ENCODE measurements at places on chromosomes 11 and 22.

GRCh38 chr22:47116426-47117341 is 354.2 kb downstream of the TBC1D22A start:
- DNase-seq: no peak

DNA sequence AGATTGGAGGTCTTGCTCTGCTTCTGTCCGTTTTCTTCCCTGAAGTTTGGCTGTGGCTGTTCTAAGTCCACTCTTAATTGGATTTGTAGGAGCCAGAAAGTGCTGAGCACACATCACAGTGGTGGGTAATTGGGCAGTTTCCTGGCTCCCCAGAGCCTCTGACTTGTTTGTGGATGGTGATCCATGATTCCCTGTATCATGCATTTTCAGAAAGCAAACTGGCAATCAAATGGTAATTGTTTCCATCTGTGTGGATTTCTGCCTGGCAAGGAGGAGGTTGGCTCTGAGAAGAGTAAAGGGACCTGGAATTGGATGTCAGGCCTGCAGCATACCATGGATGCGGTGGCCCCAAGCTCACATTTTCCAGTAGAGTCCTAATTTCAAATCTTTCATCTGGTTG is 49.5 kb downstream of the PPFIBP2 start:
- DNase-seq: no peak

DNA sequence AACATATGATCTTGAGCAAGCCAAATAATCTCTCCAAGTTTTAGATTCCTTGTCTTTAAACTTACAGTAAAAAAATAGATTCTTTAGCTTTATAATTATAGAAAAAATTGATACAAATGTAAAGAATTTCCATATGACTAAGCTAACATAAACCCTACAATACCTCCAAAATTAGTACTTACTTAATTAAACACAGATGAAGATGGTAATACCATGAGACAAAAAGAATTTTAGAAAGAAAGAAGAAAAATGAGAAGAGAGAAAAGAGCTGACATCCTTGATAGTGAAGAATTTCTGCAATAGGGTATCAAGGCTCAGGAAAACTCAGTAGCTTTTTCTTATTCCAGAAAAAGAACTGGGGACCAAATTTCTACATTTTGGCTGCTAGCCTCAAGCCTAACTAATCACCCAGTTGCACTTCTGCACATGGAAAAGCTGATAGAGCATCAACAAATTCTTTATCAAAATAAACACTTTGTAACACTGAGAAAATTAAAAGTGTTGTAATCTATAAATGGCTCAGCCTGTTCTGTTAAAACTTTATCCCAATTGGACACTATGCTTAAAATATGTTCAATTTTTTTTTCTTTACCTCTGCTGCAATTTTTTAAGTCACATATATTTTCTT is 24.7 kb upstream of the SOX6 start:
- no peak for DNase-seq

GRCh38 chr22:38572065-38572464 is 2.1 kb upstream of the DMC1 start:
- no peak for DNase-seq

GRCh38 chr11:69054397-69055211 is 5.9 kb downstream of the TPCN2 start:
- no peak for DNase-seq

DNA sequence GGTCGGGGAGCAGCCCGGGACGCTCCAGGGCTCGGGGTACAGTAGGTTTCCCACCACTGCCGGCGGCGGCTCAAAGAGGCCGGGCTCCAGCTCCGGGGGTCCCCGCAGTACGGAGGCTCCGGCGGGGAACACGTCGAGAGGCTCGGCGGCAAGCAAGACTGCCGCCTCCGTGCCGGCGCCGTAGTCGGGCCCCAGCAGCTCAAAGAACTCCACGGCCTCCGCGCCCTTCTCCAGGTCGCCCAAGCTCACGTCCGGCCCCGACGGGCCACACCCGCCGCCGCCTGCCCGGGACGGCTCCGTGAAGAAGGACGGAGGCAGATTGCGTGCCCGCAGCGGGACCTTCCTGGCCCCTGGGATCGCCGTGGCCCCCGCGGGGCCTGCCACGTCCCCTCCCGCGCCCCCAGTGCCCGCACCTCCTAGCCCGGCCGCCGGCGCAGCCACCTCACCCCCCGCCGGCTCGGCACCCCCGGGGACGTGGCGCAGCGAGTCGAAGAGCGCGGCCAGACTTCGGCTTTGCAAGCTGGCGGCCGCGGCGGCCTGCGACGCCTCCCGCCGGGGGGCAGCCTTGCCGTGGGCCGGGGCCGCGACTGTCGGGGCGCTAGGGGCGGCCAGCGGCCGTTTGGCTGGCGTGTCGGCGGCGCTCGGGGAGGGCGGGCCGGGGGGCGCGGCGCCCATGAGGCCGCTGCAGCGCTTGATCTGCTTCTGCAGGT is 775 bp downstream of the FAM181B start:
- no peak for DNase-seq

- DNase-seq: no peak
Observed at GRCh38 chr22:50081426-50082196, 3.6 kb downstream of the MLC1 start.

- DNase-seq: no peak
Observed at GRCh38 chr11:94785509-94785908, 17.4 kb downstream of the AMOTL1 start.

DNA sequence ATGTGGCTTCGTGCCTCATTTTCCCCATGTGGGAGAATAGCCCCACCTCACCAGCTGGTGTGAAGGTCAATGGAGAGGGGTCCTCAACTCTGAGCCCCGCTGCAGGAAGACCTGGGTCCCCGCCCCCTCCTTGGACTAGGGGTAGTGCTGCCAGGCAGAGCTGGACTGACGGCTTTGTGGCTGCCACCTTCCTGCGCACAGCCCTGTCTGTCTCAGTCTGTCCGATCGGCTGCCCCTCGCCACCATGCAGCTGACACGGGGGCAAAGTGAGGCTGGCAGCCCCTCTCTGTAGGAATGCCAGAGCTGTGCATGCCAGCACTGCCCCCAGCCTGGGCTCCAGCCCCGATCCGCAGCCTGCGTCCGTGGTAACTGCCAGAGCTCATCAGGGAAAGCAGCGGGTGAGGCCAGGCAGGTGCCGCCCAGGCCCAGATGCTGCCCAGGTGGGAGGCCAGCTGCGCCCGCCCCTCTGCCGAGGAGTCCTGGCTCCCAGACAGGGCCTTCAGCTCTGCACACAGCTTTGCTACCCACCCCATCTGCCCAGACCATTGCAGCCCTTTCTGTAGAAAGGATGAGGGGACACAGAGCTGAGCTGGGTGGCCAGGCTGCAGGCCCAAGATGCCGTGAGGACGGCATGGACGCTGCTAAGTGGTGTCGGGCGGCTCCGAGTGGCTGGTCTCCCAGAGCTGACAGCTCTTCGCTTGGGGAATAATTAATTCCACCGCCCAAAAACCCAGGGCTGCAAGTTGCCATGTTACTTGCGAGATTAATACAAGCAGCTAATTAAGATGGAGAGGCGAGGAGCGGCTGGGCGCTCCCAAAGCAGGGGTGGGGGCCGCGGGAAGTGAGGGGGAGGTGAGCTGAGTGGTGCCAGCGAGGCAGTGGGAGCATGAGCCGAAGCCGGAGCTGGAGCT is 19.5 kb upstream of the FLRT1 start:
- DNase-seq: peak; percentile 70

GRCh38 chr11:132125988-132126871 is 755.8 kb downstream of the NTM start:
- DNase-seq: no peak

DNA sequence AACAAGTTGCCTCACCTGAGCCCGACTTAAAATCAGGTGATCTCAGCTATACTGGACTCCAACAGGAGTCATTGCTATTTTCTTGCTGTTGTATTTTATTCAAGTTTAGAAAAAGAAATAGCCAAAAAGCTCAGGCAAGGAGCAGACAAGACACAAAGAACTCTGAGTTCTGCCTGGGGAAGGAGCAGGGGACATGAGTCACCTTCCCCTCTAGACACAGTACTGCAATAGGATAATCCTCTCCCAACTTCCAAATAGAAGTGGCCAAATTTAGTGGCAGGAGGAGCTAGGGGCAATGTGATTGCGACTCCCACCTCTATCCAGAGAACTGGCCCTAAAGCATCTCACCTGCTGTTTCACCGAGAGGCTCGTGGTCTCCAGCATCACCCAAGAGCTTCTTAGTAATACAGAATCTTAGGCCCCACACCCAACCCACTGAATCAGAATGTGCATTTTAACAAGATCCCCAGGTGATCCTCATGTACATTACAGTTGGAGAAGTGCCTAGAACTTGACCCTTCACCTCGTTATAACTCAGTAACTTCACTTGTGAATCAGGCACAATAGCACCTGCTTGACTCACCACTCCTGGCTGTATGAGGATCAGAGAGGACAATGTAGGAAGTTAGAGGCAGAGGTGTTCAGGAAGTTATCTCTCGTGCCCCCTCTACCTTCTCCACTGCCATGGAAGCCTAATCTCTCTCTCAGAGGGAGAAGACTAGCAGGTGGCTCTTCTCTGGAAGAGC is 56.8 kb upstream of the FBXO3 start:
- DNase-seq: no peak

DNA sequence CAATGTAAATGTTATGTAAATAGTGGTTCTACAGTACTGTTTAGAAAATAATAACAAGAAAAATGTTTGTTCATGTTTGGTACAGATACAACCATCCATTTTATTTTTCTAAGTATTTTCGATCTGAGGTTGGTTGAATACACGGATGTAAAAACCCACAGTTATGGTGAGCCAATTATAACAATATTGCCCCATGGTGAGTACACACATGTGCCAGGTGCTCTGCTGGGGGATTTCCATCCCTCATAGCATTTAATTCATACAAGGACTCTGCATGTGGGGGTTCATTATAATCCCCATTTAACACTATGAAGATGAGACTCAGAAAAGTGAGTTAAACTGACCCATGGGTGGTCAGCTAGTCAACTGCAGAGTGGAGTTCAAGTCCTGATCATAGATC is 23.3 kb upstream of the TTC28 start:
- DNase-seq: no peak

DNA sequence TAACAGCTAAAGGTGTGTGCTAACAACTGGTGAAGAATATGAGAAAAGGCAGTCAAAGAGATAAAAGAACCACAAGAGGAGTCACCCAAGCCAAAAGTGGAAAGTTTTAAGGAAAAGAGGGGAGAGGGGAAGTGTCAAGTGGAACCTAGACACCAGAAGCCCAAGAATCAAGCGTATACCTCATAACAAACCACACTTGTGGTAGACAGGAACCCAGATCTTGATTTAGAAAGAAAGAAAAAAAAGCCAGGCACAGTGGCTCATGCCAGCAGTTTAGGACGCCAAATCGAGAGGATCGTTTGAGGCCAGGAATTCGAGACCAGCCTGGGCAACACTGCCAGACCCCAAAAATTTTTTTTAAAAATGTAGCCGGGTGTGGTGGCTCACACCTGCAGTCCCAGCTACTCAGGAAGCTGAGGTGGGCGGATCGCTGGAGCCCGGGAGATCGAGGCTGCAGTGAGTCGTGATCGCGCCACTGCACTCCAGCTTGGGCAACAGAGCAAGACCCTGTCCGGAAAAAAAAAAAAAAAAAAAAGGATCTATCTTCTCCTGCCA is 877 bp downstream of the SLC25A17 start:
- no peak for DNase-seq

DNA sequence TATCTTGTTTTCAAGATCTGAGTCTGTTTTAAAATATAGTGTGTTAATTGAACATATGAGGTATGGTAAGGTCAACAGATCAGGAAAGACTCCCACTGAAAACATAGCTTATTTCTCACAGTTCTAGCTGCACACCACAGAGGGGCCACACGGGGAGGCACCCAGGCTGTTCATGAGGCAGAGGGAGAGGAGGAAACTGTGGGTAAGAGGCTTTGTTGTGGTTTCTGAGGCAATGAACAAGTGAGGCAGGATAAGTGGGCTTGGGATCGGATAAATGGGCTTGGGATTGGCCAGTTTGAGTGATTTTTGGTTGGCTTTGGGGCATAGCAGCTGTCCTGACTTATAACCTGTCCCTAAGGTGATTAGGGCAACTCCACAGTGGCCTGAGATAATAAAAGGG is 242.1 kb downstream of the LUZP2 start:
- no peak for DNase-seq

GRCh38 chr22:30743257-30744020 is 48.8 kb downstream of the OSBP2 start:
- DNase-seq: no peak

- DNase-seq: no peak
Observed at GRCh38 chr11:83764643-83765042, 478.5 kb upstream of the CCDC90B start.

DNA sequence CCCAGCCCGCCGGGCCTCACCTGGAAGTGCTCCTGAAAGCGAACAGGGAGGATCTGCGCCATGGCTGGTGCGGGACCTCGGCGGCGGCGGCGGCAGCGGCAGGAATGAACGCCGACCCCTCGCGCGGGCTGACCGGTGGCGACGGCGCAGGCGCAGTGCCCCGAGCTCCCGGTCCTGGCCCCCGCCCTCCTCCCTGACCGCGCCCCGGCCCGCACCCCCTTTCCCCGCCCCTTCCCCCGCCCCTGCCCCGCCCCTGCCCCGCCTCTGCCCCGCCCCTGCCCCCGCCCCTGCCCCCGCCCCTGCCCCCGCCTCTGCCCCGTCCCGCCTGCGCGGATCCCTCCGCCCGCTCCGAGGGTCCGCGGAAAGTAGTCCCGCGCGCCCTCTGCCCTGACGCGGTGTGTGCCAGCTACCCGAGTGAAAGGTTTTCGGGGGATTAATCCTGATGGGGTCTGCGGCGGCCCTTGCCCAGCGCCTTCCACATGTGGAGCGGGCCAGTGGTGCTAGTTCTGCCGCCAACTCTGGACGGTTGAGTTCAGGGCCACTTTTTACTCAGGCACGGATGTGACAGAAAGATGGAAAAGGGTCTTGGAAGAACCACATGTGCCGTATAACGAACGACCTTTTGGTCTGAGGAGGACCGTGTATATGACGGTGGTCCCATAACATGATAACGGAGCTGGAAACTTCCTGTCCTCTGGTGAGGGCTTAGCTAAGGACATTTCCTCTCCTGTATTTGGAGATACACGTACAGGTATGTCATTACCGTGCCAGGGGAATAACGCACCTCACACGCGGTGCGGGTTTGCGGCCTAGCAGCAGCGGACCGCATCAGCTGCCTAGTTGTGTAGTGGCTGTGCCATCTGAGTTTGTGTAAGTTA is at the start of gene CLTCL1:
Gene CLTCL1 (minus strand): TSS at position 140 of the 878 bp plus-strand sequence. CDS start 78 bp downstream, at position 62.
- DNase-seq: peak; percentile 29

- no peak for DNase-seq
Observed at GRCh38 chr11:133965031-133965601, 8.3 kb upstream of the IGSF9B start.

GRCh38 chr11:116414357-116414880 is 358.4 kb downstream of the BUD13 start:
- DNase-seq: no peak

GRCh38 chr11:127226380-127226779 is 225.8 kb upstream of the KIRREL3 start:
- DNase-seq: no peak

DNA sequence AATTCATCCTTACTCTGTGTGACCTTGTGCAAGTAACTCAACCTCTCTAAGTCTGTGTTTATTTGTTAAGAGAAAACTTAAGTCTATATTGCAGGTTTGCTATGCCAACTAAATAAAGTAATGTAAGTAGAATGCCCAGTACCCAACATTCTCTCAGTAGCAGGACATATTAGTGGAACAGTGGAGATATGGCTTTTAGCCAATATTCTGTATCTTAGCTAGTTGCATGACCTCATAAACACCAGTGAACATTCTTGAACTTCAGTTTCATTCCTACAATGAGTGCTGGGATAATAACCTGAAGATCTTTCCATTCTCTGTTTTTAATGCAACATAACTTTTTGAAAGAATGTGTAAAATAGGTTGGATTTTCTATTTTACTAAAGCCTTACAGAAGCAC is 77.0 kb downstream of the RAB38 start:
- DNase-seq: no peak

Data from DMS79 treated with DMSO at 0.1 percent for 48 hours (cell line).